LoVo (cell line): ENCODE measurements at places on chromosomes 3 and 15.

GRCh38 chr3:161349529-161350312 lies 21.6 kb downstream of the SPTSSB start:
- DNase-seq, result peak; percentile 76

GRCh38 chr3:13552857-13553652 lies 4.1 kb downstream of the FBLN2 start:
- no peak for DNase-seq

- peak; percentile 95 for DNase-seq
Measured at GRCh38 chr3:149299938-149300801, 33.3 kb downstream of the TM4SF18 start.

DNA sequence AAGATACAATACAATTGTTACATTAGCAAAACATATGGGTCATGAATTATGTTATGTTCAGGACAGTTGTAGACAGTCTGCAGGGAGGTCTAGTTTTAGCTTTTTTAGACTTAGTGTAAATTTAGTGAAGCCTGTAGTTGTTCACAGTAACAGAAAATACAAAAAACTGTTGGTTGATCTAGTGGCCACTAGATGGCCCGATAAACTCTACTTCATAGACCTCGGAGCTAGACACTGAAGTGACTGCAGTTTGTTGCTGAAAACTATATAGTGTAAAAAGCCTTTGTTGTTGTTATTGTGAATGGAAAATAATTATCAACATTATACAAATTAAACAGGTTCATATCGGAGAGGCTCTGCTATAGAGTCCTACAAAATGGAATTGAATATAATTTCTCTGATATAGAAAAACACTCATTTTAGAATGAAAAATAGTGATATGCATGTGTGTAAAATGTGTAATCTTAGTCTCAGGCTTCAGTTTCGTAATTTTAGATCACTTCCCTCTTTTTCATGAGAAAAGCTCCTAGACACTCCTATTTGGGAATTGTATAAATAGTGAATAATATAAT lies 18.3 kb downstream of the MAGEL2 start:
- peak; percentile 22 for DNase-seq

GRCh38 chr3:106534206-106534605 lies 665.4 kb upstream of the CBLB start:
- no peak for DNase-seq

GRCh38 chr3:120642368-120642948 lies 39.6 kb downstream of the HGD start:
- DNase-seq, result no peak

- no peak for DNase-seq
Measured at GRCh38 chr3:13336592-13336991, 83.5 kb downstream of the NUP210 start.

- DNase-seq, result no peak
Measured at GRCh38 chr15:35958021-35958420, 412.1 kb upstream of the DPH6 start.

DNA sequence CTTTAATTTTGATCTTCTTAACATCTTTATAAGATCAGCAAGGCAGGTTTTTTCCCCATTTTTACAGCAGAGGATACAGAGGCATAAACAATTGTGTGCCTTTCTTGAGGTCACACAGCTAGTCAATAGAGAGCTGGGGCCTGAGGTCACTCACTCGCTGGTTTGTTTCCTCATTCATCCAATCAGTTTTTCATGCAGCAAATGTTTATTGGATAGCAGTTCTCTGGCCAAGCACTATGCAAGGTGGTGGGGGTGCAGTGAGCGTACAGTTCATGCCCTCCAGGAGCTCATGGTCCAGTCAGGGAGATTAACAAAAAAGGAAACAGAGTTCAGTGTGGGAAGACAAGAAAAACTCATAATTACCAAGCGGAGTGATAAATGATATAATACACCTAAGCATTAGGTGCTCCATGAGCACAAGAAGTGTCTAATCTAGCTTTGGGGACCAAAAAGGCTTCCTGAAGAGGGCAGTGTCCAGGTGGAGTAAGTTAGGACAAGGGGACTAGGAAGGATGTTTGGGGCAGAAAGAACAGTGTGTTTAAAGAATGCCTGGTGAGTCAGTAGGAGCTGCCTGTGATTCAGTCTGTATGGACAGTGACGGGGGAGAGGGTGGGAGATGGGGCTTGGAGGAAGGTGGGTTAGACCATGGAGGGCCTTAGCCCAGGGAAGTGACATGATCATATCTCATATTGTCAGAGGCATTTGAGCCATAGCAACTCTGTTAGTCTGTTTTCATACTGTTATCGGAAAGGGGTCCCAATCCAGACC lies 29.3 kb downstream of the MAP2K5 start:
- DNase-seq, result peak; percentile 56

- no peak for DNase-seq
Measured at GRCh38 chr3:125147491-125147820, 65.1 kb downstream of the SLC12A8 start.

DNA sequence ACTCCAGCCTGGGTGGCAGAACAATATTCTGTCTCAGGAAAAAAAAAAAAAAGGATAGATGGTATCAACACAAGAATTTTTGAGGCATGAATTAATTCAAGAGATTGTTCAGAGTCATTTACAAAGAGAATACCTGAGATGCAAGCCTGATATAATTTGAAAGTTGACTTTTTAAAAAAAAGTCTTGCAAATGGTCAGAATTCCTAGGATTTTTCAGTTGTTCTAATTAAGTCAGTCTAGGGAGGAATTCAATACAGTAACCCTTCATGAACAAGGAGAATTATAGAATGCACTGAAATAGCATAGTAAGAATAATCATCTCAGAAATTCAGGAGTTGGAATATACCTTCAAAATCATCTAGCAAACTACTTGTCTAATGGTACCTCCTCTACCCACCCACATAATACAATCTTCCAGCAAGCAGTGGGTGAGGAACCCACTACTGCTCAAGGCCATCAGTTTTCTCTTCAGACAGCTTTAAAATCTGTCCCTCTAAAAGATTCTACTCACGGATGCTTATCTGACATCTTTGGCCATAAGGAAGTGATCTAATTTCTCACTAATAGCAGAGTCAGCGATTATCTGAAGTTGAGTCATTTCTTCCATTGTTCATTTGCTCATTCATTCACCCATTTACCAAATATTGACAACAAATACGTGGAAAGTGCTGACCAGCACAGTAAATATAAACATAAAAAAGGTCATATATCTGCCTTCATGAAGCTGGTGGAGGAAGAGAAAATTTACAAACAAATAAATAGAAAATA lies 159.6 kb downstream of the GREM1 start:
- DNase-seq, result no peak

GRCh38 chr3:197752107-197752506 lies 2.4 kb downstream of the FYTTD1 start:
- DNase-seq, result no peak

DNA sequence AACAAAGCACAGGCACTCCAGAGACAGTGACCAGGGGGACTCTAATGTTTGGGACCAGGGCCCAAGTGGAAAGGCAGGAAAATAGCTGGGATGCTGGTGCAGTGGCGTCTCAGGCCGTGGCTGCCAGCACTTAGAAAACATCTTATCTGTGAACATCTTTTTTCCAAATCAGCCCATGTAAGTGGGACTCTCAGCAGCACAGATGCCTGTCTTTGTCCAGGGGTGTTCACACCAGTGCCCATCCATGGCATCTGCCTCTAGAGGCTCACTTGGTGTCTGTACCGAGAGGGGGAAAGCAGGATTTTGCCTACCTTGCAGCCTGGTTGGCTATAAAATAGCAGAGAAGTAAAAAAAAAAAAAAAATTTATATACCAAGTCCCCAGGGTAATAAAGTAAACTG lies 26.7 kb downstream of the SLC12A8 start:
- no peak for DNase-seq

DNA sequence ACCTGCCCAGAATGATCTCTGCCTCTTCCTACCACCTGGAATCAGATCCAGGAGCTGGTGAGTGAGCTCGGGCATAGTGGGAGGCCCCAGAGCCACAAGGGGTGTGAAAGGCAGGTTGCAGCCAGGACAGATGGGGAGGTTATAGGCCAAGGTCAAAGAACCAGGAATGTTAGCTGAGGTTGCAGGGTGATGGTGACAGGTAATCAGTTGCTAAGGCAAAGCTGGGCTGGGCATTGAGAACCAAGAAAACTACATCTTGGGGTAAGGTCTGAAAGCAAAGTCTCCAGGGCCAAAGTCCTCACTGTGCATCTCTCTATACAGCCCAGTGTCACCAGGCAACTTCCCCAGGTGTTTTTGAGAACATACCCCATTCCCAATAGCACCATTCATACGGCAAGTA lies 38.4 kb upstream of the SLC6A11 start:
- no peak for DNase-seq

DNA sequence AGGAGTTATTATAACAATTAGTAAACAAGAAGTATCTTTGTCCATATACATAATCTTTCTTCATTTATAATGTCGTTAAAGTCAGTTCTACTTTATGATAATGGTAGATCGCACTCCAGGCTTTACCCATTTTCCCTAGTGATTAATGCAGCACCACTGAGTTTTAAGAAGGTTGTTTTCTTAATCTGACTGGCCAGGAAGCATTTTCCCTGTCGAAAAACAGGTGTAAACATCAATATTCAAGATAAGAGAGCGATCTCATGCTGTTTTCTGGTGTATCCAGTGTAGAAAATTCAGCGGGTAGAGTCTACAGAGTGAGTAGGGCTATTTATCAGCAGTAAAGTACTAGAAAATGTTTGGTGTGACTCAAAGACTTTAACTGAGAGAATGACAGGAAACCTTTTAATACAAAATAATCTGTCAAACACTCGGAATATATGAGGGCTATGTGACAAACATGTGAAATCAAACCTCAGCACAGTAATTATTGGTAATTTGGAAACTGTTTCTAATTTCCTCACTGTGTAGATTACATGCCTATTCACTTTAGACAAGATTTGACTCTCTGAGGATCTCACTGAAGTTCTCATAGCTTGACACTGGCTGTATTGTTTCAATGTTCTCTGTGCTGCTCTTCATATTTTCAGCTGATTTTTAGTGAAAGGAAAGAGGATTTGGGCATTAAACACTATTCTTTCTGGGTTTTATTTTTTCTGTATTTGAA lies 1013.2 kb downstream of the VGLL3 start:
- no peak for DNase-seq

GRCh38 chr15:89666184-89666857 lies 11.1 kb upstream of the KIF7 start:
- DNase-seq, result no peak

DNA sequence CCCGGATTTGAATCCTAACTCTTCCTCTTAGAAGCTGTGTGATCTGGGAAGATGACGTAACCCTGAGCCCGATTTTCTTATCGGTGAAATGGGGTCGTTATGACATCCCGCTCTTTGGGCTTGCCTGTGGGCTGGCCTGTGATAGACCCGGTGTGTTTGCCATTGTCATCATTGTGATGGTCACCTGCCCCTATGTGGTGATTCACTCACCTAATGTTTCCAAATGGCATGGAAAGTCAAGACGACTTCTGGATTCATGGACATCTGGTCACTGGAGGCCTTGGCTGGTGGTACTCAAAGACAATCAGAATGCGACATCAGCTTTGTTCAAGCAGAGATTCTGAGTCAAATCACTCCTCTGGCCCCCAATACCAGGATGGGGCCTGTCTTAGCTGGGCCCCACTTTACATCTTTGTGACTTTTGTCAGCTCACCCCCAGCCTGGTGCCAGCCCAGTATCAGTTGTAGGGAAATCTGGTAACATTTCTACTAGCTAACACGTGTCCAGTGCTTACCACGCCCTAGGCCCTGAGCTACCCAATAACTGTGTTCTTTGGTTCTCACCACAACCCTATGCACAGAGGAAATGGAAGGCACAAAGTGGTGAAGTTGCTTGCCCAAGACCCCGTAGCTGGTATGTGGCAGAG lies 2.8 kb downstream of the TMEM43 start:
- DNase-seq, result no peak
